GM20000 (cell line): ENCODE measurements at places on chromosomes 12 and 14.

DNA sequence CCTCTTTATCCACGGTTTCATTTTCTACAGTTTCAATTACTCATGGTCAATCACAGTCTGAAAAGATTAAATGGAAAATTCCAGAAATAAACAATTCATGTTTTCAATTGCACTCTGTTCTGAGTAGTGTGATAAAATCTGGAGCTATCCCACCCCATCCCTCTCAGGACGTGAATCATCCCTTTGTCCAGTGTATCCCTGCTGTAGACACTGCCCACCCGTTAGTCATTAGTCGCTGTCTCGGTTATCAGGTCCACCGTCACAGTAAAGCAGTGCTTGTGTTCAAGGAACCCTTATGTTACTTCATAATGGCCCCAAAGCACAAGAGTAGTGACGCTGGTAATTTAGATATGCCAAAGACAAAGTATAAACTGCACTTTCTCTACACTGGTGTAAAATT is 141.0 kb upstream of the LMNTD1 start:
- no peak for DNase-seq

GRCh38 chr12:95497031-95497430 is 23.1 kb downstream of the METAP2 start:
- no peak for DNase-seq

GRCh38 chr14:80634106-80634758 is 307.3 kb downstream of the CEP128 start:
- DNase-seq = no peak

GRCh38 chr14:79325071-79325470 is 886.2 kb downstream of the DIO2 start:
- DNase-seq = no peak

DNA sequence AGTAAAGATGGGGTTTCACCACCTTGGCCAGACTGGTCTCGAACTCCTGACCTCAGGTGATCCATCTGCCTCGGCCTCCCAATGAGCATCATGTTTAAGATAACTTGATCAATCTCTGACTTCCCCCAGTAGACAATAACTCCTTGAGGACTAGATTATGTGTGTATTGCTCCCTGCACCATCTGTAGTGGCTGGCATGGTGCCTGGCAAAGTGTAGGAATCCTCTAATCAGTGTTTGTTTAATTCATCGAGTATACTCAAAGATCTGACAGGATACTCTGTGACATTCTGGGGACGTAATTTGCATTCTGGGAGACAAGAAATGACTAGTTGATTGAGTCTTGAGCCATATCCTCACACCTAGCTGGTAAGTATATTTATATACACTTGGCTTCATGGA is 873.5 kb upstream of the TMEM132C start:
- no peak for DNase-seq

- DNase-seq = no peak
Measured at GRCh38 chr14:72236629-72237028, 304.4 kb downstream of the RGS6 start.

DNA sequence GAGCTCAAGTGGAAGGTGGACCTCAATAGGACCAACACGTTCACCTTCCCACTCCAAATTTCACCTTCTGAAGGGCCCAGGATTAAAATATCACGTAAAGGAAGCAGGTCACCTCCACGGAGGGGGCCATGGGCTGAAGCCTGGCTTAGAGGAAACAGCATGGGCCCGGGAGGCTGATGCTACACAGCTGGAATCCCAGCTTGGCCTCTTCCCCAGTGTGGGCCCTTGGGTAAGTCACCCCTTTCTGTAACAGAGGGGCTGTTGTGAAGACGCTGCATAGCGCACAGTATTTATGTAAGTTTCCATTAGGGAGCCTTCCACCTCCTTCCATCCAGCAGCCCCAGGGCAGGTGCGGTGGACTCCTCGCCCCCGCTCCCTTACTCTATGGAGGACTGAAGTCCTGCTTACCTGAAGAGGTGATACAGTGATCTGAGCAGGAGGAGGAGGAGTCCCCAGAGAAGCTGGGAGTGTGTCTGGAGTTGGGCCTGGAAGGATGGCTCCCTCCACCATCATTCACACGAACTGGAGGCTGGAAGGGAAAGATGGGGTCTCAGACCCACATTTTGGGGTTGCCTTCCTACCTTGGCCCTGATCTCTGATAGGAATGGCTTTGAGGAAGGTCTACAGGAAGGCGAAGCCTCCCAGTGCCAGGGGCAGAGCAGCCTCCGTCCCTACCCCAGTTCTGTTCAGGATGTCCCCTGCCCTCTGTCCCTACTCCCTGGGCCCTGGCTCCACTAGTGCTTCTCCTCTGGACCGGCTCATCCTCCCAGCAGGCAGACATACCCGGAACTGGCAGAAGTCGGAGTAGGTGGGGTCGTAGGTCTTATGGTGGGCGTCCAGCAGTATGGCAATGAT is 37.2 kb upstream of the HDAC7 start:
- no peak for DNase-seq

- no peak for DNase-seq
Measured at GRCh38 chr12:85489194-85489593, 209.2 kb downstream of the ALX1 start.

GRCh38 chr12:22348208-22348607 is 13.7 kb upstream of the ST8SIA1 start:
- no peak for DNase-seq

DNA sequence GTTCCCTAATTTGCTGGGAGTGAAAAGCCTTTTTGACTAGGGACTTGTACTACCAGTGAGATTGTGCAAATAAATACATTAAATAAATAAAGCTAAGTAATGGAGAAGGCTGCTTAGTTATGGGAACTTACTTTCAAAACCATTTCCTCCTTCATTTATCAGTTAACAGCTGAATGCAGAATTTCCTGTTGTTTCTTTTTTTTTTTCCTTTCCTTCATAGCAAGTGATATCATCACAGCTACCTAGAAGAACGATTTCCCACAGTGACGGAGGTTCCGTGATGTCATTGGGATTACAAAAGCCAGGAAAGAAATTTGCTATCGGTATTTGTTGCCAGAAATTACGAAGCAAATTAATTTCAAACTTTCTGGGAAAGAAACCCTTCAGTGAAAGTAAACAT is 42.1 kb upstream of the SOCS2 start:
- DNase-seq = no peak

DNA sequence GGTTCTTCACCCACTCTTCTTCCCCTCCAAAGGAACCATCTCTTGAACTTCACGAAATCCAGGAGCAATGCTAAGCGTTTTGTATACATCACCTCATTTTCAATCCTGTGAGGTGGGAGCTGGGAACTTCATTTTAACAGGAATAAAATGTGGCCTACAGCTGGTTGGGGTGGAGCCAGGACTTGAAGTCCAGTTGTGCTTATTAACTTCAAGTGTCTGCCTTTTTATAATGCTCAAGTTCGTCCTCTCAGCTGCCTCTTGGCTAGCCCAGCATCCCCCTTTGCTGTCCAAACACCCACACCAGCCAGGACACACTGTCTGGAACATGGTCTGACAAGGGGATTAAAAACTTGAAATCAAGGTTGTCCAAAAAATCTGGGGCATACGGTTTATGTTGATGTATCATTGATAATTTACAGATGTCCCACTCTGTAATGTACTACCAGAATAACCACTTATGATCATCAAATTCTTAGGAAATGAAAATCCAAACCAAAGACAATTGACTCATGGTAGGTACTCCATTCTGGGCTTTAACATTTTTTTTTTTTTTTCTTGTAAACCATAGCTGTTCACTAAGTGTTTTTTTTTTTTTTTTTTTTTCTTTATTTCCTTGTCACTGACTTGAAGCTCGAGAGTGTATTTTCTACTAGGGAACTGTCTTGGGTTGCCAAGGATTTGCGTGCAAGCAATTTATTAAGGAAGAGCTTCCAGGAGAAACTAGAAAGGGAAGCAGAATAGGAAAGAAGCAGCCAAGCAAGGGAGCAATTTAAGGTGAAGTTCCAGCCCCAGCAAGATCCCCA is 252.3 kb downstream of the EFCAB11 start:
- no peak for DNase-seq

- no peak for DNase-seq
Measured at GRCh38 chr12:62844915-62845314, 90.0 kb downstream of the PPM1H start.

DNA sequence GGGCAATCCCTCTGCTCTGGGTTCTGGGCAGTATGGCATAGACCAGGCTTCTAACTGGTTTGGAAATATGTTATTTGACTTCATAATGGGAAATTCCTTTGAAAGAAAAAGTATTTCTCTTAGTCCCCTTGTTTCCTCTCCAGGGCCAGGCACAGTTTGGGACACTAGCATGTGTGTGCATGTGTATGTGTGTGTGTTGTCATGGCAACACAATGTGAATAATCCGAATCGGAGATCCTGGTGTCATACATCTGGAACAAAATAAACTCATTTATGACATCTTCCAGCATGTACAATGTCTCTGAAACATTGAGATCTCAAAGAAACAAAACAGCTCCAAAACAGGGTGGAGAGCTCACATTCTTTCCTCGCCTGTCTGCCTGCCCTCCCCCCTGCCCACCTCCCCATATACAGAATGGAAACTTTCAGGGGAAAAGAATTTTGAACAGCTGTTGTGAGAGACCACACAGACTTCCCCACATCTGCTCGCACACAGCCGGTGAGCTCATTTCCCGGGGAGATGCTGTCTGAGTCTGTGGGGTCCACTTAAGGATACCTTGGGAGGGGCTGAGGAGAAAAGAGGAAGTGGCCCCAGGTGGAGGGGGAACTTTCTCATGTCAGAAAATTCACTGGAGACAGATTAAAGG is 55.5 kb upstream of the PARP11 start:
- DNase-seq = peak; percentile 18

DNA sequence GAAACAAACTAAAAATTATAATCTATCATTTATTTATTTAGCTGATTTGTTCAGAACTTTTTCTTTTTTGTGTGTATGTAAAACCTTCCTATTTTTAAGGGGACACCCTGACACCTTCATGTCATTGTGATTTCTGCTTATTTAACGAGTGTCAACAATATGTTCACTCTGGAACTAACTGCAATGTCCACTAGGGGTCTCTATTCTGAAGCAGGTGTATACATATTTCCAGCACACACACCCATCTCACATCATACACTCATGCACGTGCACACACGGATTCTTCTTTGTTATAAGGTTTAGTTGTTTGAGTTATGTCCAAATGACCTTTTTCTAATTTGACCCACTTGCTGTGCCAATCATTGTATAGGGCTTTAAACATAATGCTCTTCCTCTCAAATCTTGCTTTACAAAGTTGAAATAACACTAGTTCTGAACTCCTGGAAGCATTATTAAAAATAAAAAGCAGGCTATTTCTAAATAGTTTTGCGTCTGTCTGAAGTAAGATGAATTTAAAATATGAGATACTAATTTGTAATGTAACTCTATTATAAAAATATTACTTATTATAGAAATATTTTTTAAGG is 15.5 kb downstream of the E2F7 start:
- DNase-seq = peak; percentile 57

- no peak for DNase-seq
Measured at GRCh38 chr14:91324606-91325575, 80.4 kb upstream of the GPR68 start.

DNA sequence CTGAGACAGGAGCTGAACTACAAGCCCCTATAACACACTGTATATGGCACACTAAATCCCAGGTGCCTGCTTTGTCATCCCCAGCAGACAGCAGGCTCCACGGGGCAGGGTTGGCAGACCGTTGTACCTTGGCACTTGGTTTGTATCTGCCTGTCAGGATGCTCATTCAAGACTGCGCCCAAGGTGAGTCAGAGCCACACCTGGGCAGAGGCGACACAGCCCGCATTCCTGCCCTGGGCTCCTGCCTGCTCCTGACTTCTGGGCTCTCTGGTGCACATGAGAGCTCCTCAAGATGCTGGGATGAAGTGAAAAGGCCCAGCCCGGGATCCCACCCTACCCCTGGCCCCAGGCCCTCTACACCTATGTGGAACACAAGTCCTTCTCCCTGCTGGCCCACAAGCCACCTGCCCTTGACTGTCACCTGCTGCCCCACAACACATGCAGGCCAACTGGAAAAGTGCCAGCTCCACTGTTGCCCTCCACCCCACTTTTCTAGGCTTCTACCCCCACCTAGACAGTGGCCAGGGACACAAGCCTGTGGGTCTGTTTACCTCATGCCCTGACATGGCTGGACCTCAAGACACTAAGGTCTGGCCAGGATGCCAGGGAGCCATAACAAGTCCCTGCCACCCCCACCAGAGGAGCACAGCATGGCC is 30.8 kb upstream of the PNMA1 start:
- no peak for DNase-seq

- DNase-seq = no peak
Measured at GRCh38 chr12:111429828-111430432, 24.2 kb downstream of the SH2B3 start.

DNA sequence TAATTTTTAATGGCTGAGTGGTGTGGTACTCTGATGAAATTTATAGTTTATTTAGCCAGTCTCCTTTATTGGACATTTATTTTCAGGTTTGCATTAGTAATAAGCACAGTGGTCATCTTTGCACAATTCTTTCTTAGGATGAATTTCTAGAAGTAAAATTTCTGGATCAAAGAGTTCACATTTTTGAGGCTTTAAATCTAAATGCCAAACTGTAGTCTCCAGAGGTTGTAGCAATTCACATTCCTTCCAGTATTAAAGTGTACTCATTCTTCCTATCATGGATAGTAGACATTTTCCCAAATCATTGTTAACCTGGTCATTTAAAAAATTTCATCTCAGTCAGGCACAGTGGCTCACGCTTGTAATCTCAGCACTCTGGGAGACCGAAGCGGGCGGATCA is 24.8 kb downstream of the SLC39A9 start:
- DNase-seq = no peak

GRCh38 chr12:122965321-122965751 is 927 bp downstream of the ABCB9 start:
- DNase-seq = no peak

DNA sequence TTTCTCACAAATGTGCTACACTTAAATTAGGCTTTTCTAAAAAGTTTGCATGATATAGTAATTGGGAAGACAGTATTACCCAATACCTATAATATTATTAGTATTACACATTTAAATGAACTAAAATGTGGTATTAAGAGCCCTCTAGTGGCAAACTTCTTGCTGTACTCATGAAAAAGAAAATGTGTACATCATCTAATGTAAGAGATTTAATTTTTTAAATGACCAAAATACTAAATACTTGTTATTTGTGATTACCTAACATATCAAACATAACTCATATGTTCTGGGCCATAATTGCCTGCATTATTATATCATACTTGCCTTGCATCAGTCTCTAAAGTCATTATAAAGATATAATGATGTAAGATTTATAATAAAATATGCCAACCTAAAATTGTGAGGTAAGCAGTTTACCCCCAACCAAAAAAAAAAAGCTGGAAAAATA is 64.2 kb downstream of the DNAI7 start:
- DNase-seq = peak; percentile 28

- DNase-seq = peak; percentile 80
Measured at GRCh38 chr12:48925304-48926011, at the start of gene FKBP11. TSS of gene FKBP11 (minus strand) at chr12:48925492. CDS start at chr12:48925428, 64 bp downstream.

GRCh38 chr12:3491938-3492792 is 1.2 kb downstream of the PRMT8 start:
- peak; percentile 88 for DNase-seq

GRCh38 chr12:20039562-20039961 is 328.8 kb upstream of the PDE3A start:
- no peak for DNase-seq
